Stimulated activated CD8-positive, alpha-beta memory T cell treated with anti-CD3 and anti-CD28 coated beads, Interleukin-7, amount 100 ng/mL, for 1 hour (primary cell): ENCODE measurements at places on chromosomes 7 and 10.
A peak's percentile ranks its signal among the peaks of the same experiment; 100 is the strongest.

GRCh38 chr7:114936471-114936870, 14.6 kb downstream of the MDFIC start:
- no peak for DNase-seq

DNA sequence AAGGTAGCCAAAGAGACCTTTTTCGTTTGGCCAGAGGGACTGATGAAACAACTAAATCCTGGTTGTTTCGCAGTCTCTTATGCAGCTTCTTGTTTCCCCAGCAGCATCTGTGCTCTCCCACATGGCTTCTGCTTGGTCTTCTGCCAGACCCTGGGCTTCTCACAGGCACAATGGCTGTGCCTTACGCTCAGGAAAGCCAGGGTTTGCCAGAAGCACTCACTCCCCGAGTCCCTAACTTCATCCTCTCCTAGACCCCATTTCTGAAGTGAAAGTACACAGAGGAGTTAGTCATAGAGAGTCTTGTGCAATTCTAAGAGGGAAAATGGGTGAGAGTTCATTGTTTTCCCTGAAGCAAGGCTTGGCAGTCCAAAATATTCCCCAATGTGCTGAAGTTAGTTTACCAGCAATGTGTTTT, 121.7 kb downstream of the EVX1 start:
- DNase-seq, result no peak

- DNase-seq, result no peak
Observed at GRCh38 chr10:116670706-116671105, 50.0 kb downstream of the PNLIPRP2 start.

DNA sequence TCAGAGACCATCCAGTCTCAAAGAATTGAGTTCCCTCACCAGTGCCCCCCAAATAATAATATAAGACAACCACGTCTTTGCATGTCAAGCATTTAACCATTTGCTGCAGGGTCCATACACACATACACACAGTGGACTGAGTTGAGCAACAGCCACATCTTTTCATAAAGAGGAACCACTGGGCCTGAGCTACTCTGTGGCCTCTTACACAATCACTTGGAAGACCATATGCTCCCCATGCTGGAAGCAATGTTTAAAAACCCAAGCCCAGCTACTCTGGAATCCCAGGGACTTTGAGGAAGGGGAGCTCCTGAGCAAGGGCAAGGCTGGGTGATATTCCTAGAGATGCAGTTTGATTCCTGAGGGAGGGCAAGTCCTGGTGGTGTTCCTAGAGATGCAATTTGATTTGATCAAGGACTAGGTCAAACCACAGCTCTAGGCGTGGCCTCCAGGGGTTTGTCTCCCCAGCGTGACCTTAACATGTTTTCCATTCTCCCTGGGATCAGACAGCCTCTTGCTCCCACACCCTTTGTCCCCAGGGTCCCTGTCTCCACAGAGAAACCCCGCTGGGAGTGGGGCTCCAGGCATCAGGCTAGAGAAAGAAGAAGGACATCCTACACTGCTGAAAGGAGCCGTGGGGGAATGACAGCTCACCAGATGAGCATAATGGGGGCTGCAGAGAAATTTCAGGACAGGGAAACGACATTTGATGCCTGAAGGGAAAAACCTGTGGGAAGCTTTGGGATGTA, 376.2 kb upstream of the MGMT start:
- DNase-seq, result no peak

DNA sequence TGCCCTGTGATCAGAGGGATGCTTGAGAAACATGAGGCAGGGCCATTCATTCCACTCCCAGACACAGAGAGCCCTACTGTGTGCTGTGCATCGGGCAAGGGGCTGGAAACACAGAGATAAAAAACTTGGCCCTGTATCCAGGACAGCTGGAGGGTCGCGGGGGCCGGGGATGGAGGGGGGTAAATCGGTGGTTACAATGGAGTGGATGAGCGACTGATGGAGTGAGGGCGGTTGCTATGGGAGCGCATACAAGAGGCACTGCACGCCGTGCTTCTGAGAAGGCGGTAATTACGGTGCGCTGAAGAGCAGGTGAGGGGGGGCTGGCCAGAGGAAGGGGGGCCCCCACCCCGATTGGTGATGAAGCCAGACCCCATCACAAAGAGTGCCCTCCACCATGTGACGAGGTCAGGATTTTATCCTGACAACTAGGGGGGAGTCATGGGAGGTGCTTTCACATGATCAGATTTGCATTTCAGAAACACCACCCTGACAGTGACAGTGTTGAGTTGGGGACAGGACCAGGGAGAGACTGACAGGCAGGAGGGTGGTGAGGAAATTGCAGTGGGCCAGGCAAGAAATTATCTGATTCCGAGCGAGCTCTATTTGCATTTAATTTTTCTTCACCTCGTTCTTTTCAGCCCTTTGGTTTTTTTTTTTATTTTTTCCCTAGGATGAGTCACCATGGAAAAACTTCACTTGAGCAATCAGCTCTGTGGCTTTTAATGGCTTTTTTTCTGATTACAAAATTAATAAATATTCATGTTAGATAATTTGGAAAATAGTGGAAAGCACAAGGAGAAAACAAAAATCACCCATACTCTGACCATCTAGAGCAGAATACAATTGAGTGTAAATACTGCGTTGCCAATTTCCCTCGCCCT, 7.8 kb downstream of the CPA5 start:
- DNase-seq, result no peak

- no peak for DNase-seq
Observed at GRCh38 chr10:94546049-94546900, 687 bp downstream of the HELLS start.

GRCh38 chr10:103495321-103495720, 1.8 kb downstream of the NEURL1 start:
- DNase-seq, result no peak

- DNase-seq, result peak; percentile 23
Observed at GRCh38 chr10:104580774-104581675, 60.1 kb upstream of the SORCS3 start.

- no peak for DNase-seq
Observed at GRCh38 chr10:101241840-101242707, 12.8 kb upstream of the LBX1 start.
